Posterior cingulate gyrus (tissue), 11 donors: ENCODE measurements at places on chromosomes 5 and 9.

GRCh38 chr5:150618163-150618562, 22.3 kb upstream of the SYNPO start:
- DNase-seq: no peak

- no peak for DNase-seq
Measured at GRCh38 chr9:7209016-7209715, 451.4 kb downstream of the KDM4C start.

DNA sequence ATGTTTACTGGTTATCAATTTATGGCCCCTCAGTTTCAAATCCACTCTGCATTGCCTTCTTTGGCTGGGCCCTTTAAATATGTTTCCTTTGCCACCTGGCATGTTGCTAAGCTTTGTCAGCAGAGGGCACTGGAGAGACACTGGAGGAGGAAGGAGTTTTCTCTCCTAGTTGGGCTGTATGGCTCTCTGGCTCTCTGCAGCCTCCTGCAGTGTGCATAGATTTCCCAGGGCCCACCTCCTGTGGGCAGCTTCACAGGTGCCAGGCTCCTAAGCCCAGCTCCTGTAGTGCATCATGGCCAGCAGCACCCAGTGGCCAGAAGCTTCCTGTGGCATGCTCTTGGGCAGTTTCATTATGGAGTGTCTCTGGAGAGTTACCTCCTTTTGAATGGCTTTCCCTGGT, 23.3 kb downstream of the CAVIN4 start:
- peak; percentile 54 for DNase-seq

DNA sequence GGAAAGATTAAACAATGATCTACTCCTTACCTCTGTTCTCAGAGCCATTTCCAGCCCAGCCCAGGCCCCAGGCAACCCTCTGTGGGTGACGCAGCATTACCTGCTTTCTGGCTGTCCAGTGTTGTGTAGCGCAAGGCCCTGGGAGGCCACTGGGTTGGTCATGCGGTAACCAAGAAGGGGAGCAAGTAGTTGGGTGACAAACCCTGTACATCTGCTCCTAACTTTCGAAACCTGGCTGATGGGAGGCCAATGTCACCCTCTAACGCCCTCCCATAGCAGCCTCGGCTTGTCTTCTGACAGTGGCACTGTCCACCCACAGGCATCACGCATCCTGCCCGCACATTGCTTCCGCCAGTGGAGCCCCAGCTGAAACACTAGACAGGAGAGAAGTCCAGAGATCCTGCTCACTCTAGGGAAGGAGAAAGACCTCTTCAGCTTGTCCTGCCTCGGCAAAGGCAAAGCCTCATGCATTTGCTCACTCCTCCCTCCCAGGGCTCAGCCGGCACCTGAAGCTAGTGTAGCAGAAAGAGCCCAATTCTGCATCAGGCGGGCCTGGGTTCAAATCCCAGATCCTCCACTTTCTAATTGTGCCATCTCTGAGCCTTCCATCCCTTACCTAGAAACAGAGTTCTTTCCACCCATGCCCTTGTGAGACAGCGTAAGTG, 94.6 kb downstream of the ADAMTS2 start:
- DNase-seq: no peak

DNA sequence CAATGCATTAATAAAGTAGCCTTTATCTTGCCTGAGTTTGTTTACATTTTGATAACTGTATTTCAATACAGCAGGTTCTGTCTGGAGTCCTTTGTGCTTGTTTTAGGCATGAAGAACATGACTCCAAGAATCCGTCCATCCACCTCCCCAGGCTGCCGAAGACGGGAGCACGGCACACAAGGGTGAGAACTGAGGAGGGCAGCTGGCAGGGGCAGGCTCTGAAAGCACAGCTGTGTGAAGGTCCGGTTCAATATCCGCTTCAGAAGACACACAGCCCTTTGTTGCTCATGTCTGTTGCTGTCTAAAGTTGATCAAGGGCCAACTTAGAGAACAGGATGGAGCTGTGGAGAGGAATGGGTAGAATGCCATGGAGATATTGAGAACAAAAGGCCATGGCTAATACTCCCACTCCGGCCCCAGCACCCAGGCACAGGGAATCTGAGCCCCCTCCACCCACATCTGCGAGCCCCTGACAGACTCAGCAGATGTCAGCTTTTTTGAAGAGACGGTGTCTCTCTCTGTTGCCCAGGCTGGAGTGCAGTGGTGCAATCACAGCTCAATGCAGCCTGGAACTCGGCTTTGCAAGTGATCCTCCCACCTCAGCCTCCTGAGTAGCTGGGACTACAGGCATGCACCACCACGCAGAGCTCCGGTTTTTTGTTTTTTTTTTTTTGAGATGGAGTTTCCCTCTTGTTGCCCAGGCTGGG, 58.5 kb upstream of the GNE start:
- DNase-seq: peak; percentile 76

GRCh38 chr5:33649549-33650482, 209.1 kb downstream of the TARS1 start:
- DNase-seq: no peak

DNA sequence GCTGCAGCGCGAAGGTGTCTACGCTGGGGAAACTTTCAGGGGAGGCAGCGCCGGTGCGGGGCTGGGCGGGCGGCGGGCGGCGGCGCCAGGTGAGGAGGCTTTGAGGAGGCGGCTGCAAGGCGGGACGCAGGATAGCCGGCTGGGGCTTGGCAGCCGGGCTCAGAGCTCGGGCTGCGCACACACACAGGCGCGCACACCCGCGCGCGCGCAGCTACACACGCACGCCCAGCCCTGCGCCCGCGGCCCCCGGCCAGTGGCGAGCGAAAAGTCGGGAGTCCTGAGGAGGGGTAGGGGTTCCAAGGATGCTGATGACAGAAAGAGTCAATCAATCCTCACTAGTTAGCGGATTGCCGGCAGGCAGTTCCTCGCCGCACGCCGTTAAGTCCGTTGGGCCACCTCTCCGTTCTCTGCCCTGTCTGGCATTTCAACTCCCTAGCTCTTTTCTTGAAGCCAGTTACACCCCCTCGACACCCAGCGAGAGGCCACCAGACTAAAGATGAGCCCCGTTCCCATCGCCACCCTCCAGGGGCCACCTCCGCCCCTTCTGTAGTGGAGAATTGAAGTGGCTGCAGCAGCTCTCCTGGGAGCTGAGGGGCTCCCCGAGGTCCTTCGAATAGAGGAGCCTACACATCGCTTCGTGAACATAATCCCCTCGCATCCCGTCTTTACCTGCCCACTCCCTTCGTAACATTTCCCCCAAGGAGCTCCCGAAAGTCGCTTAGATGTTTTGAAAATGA, 1640.3 kb upstream of the C9orf72 start:
- peak; percentile 76 for DNase-seq

GRCh38 chr9:21993007-21993406, 1.2 kb downstream of the CDKN2A start:
- DNase-seq: no peak

- DNase-seq: no peak
Measured at GRCh38 chr9:132150256-132150655, 11.6 kb upstream of the NTNG2 start.

DNA sequence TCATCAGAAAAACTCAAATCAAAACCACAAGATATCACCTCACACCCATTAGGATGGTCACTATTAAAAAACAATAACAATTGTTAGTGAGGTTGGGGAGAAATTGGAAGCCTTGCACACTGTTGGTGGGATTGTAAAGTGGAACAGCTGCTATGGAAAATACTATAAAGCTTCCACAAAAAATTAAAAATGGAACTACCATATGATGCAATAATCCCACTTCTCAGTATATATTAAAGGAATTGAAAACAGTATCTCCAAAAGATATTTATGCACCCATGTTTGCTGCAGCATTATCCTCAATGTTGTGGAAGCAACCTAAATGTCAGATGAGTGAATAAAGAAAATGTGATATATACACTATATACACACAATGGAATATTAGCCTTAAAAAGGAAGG, 14.5 kb upstream of the ADRA1B start:
- DNase-seq: no peak

DNA sequence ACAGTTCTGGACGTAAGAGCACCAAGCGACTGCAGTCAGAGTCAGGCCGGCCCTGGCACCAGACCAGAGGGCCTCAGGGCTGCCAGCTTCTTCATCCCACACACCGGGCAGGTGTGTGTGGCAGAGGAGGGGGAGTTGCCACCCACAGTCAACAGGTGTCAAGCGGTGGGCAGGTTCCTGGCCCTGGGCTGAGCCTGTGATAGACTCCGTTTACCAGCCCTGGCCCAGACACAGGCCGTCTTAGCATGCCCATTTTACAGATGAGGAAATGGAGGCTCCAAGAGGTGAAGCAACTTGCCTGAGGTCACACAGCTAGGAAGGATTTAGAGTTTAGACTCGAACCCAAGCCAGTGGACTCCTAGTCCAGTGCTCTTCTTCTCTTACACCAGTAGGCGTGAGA, 71.8 kb downstream of the HMCN2 start:
- no peak for DNase-seq

GRCh38 chr5:122805481-122805880, 30.6 kb downstream of the SNX2 start:
- no peak for DNase-seq

DNA sequence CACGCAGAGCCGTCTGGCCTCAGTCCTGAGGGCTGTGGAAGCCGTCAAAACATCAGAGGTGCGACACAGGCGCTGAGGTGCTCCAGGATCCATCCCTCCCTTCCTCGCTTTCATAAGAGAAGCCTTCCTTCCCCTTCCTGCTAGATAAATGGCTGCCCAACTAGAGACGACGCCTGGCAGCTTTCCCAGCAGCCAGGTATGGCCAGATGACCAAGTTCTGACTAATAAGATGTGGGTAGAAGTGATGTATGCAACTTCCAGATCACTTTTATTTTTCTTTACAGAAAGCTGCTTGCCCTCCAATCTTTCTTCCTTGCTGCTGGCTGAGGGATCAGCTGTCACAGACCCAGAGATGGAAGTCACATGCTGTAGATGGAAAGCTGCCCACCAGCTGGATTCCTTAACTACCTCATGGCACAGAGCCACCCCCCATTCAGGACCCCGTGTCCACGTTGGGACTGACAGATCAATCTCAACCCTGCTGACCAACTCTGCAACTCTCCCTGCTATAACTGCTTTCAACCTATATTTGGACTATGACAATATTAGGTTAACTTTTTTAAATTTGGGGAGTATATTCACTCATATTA, 8.8 kb downstream of the MAPK9 start:
- DNase-seq: no peak

DNA sequence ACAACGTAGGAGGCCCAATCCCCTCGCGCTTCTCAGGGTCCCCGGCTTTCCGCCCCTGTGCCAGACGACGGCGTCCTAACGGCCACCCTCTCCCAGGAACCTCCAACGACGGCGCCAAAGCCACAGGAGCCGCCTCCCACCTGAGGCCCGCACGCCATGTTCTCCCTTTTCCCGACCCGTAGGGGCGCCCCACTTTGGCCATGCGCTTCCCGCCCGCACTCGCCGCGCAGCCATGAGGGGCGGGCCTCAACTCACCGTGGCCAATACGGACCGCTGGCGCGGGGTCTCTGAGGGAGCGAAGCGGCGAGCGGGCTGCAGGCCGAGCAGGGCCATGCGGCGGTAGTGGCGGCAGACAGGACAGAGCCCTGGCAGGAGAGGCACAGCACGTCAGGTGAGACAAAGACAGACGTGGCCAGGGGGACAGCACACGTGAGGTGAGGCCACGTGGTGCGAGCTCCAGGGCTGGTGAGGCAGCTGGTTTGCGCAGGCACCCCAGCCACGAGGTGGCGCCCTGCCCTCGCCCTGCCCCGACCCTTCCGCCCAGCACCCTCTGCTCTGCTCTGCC, 1005.5 kb upstream of the PTPRD start:
- DNase-seq: no peak
